ENCODE measurements at places on chromosomes 16 and 17. TPM values are rescaled to one million over a fixed set of nuclear protein-coding genes. Genes with fewer than 3 reads are reported as not detected.

GRCh38 chr16:88083582-88083981, 132.3 kb downstream of the BANP start:
- no peak for DNase-seq

- no peak for DNase-seq
These were observed 68.8 kb downstream of the GPR139 start for GRCh38 chr16:20004931-20005330.

GRCh38 chr17:55053855-55054254, 85.3 kb downstream of the STXBP4 start:
- DNase-seq, result no peak

- no peak for DNase-seq
These were observed 10.5 kb upstream of the TIMP2 start for GRCh38 chr17:78935419-78936323.

AOC3 gene
- total RNA-seq, result 0.82 TPM

MEOX1 gene
- total RNA-seq, result 1.9 TPM

GRIN2C gene
- total RNA-seq, result not detected

CACNG3 gene
- not detected for total RNA-seq

TBX2 gene
- 3.6 TPM for total RNA-seq
